ENCODE measurements at places on chromosomes 1 and 21. TPM values are rescaled to one million over a fixed set of nuclear protein-coding genes. Genes with fewer than 3 reads are reported as not detected.

- no peaks in the 10 kb centered on the region for H3K27me3 ChIP-seq
- no peak overlapping the region for H3K4me3 ChIP-seq
- H3K36me3 ChIP-seq = no peaks in the 10 kb centered on the region
- DNase-seq = no peak
Measured at GRCh38 chr1:161190962-161191521, 7.8 kb downstream of the ADAMTS4 start.

DNA sequence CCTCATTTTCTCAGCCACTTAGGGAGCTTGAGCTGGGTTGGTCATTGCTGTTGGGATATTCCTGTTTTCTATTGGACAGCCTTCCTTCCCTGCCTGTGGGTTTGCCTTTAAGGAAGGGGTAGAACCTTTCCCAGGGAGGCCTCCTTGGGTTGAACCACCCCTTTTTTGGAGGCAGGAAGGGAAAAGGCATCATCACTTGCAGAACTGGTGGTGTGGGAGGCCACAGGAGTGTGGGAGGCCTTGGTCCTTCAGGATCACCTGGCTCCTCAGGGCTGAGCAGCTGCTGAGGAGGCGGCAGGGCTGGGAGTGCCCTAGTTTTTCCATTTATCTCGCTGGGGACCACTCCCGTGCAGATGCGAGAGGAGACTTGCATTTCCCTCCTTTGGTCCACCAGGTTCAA, 667 bp upstream of the CYB561D1 start:
- DNase-seq = no peak
- H3K4me1 ChIP-seq = peaks cover 50% of the 10 kb centered on the region
- no peaks in the 10 kb centered on the region for H3K27me3 ChIP-seq

- no peaks in the 10 kb centered on the region for H3K36me3 ChIP-seq
- H3K4me1 ChIP-seq = no peaks in the 10 kb centered on the region
- DNase-seq = no peak
- no peak overlapping the region for H3K27ac ChIP-seq
- H3K27me3 ChIP-seq = no peaks in the 10 kb centered on the region
Measured at GRCh38 chr1:213333121-213333520, 282.1 kb downstream of the RPS6KC1 start.

DNA sequence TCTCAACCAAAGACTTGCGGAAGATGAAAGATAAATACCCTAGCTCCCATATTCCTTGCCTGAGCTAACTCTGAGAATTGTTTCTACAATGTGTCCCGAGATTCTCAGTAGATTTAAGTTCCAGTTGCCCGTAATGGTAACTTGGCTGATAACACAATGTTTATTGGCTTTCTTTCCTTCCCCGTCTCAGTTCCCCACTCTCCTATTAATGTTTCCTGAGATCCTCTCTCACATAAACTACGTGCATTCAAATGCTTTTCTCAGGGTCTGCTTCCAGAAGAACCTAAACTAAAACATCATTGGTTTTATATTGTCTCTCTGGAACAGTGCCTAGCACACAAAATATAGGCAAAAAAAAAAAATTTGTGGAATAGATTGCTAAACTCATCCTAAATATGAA, 794.2 kb upstream of the ADGRL2 start:
- H3K36me3 ChIP-seq = no peaks in the 10 kb centered on the region
- H3K27me3 ChIP-seq = no peaks in the 10 kb centered on the region
- no peaks in the 10 kb centered on the region for H3K4me1 ChIP-seq
- H3K4me3 ChIP-seq = no peak overlapping the region
- no peak overlapping the region for H3K27ac ChIP-seq
- no peak for DNase-seq

DNA sequence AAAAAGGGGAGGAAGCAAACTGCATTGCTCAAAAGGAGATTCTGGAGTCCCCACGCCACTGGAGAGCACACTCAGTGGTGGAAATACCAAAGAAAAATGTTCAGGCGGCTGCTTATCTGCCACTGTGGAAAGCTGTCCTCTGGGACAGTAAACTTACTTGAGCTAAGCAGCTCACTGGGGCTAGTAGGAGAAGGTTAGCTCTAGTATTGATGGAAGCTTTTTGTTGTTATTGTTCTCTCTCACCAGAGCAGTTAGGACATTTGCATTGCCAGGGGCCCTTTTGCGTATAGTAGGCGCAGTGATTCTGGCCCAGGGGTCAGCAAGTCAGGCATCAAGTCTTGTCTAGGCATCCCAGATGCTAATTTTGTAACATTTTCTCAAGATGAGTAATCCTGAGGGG, 15.6 kb downstream of the BACE2 start:
- H3K36me3 ChIP-seq = no peaks in the 10 kb centered on the region
- DNase-seq = no peak
- no peaks in the 10 kb centered on the region for H3K4me1 ChIP-seq
- no peak overlapping the region for H3K27ac ChIP-seq
- H3K4me3 ChIP-seq = no peak overlapping the region

DNA sequence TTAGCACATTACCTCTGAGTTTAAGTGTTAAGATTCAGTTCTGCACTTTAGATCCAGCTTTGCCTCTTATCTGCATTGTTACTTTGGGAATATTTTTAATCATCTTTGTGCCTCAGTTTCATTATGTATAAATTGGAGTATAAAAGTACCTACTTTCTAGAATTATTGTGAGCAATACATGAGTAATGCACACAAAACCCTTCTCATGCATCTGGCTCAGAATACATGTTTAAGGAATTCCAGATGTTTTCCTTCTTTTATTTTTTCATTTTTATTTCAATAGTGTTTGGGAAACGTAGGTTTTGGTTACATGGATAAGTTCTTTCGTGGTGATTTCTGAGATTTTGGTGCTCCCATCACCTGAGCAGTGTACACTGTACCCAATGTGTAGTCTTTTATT, 14.2 kb downstream of the C8A start:
- H3K36me3 ChIP-seq = no peaks in the 10 kb centered on the region
- H3K27me3 ChIP-seq = no peaks in the 10 kb centered on the region

VAMP3 gene
- 53.3 TPM for total RNA-seq

SYTL1 gene
- total RNA-seq = 158 TPM

LCE1C gene
- not detected for total RNA-seq

OR2L8 gene
- total RNA-seq = 0.69 TPM

RGS13 gene
- not detected for total RNA-seq

LYPD8 gene
- not detected for total RNA-seq

KRTAP10-3 gene
- total RNA-seq = not detected

NPHS2 gene
- not detected for total RNA-seq

Measured in CD4-positive, alpha-beta memory T cell (primary cell).